ENCODE measurements at places on chromosomes 13 and 19. TPM values are rescaled to one million over a fixed set of nuclear protein-coding genes. Genes with fewer than 3 reads are reported as not detected.

Gene N4BP2L1
- 2.5 TPM for total RNA-seq

Gene OVOL3
- total RNA-seq: not detected

Gene COG6
- 39.1 TPM for total RNA-seq

Gene SMAD9
- total RNA-seq: 5.2 TPM

Gene TRIM28
- 277 TPM for total RNA-seq

Gene MRPL54
- total RNA-seq: 21.8 TPM

Gene SLC46A3
- total RNA-seq: 5.1 TPM

Gene ELOF1
- 31.8 TPM for total RNA-seq

Gene ZNF506
- total RNA-seq: 20.7 TPM

Gene ZNF880
- 21.8 TPM for total RNA-seq

Gene KLK8
- not detected for total RNA-seq

Gene KLK6
- not detected for total RNA-seq

Gene CYP2F1
- not detected for total RNA-seq

Gene LPAR2
- 2.6 TPM for total RNA-seq

Gene PLPP2
- total RNA-seq: 76.9 TPM

Gene CYP2A7
- not detected for total RNA-seq

Gene IRS2
- total RNA-seq: 6.9 TPM

Gene LYPD3
- 0.17 TPM for total RNA-seq

Gene TPP2
- 55.9 TPM for total RNA-seq

Gene SYCN
- not detected for total RNA-seq

Gene MEIOSIN
- not detected for total RNA-seq

Gene KIR3DL3
- total RNA-seq: not detected

Gene TEAD2
- total RNA-seq: 24.3 TPM

Gene CYP4F12
- not detected for total RNA-seq

Gene SYT5
- 0.15 TPM for total RNA-seq

Gene SIAH3
- not detected for total RNA-seq

Gene BRME1
- total RNA-seq: 0.73 TPM

Gene THSD1
- 8.3 TPM for total RNA-seq

Gene ZNF816
- 12.9 TPM for total RNA-seq

Gene TTYH1
- not detected for total RNA-seq

Gene CD22
- not detected for total RNA-seq

Gene C5AR1
- total RNA-seq: 0.17 TPM

Gene FGF21
- total RNA-seq: not detected

Gene WDR87
- under 0.01 TPM for total RNA-seq

Gene FUT3
- not detected for total RNA-seq

Gene UNC13A
- under 0.01 TPM for total RNA-seq

Gene ZNF415
- total RNA-seq: 4.8 TPM

Gene GTPBP3
- 19.8 TPM for total RNA-seq

Gene SCN1B
- 7.4 TPM for total RNA-seq

Gene OSCAR
- 0.33 TPM for total RNA-seq

Gene TPRX1
- total RNA-seq: not detected

Gene KLF5
- total RNA-seq: 0.50 TPM

Data from smooth muscle cell of trachea (primary cell).